Gastroesophageal sphincter (tissue), 4 donors: ENCODE measurements at places on chromosomes 5 and 9.

DNA sequence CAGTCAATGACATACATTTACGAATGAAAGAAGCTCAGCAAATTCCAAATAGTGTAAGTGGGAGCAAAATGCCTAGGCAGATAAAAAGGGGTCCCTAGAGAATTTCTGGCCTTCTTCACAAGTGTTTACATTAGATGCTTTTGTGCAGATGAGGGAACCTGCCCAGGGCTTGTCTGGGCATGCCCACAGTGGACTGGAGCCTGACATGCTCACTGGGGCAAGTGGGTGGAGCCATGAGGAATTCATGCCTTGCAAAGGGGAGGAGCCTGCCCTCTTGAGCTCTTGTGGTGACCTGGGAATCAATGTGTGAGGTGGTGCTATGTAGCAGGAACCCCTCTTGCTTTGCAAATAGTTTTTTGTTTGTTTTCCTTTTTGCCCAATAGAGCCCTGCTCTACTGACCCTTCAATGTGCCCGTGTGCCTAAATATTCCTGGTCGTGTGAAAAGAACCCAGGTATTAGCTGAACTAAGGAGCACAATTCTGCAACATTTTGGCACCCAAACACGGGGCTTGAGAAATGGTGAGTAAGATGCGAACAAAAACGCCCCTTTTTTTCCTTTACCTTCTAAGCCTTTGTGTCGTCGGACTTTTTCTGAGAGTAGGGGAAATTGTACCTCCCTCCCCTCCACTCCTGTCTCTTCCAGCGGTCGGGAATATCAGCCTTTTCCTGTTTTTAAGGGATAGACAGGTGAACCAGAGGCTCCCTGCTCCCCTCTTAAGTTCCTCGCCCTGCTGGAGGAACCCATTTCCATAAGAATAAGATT is 433.8 kb upstream of the CDH9 start:
- ATAC-seq, result no peak

GRCh38 chr9:91489361-91489899 is 65.8 kb upstream of the NFIL3 start:
- no peak for ATAC-seq

GRCh38 chr9:19451240-19452087 is 42.7 kb downstream of the ACER2 start:
- ATAC-seq, result no peak

DNA sequence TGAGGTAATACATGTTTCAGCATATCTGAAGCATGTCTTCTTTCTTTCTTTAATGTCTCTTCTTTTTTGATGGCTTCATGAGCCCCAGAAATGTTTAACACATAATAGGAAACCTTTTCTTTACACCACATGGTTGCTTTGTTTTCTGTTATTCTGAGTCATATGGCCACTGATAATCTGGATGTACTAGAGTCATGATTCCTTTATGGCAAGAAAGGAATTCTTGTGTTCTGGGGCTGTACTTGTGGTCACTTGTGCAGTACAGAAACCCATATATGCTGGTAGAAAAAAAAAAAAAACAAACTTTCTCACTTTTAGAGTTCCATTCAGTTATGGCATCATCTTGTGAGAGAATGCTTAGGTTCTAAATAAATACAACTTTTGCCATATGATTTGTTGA is 1669.3 kb upstream of the CDH9 start:
- ATAC-seq, result no peak

GRCh38 chr9:89442981-89443814 is 54.7 kb downstream of the SEMA4D start:
- ATAC-seq, result no peak

DNA sequence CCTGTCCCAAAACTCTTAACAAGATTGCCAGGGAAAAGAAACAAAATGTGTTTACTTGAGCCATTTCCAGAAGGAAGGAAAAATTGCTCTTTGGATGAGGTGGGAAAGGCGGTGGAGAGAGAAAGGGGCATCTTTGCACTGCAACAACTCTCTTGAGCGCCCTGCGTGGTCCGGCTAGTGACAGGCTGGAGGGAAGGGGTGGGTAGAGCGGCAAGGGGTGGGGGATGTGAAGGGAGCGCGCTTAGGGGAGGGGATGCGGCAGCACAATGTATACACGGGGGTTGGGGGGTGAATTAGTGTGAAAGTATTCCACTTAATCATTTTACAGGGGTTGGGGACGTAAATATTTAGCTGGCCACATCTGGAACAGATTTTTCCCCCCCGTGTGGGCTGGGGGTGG is 1.3 kb downstream of the FGF10 start:
- ATAC-seq, result no peak

DNA sequence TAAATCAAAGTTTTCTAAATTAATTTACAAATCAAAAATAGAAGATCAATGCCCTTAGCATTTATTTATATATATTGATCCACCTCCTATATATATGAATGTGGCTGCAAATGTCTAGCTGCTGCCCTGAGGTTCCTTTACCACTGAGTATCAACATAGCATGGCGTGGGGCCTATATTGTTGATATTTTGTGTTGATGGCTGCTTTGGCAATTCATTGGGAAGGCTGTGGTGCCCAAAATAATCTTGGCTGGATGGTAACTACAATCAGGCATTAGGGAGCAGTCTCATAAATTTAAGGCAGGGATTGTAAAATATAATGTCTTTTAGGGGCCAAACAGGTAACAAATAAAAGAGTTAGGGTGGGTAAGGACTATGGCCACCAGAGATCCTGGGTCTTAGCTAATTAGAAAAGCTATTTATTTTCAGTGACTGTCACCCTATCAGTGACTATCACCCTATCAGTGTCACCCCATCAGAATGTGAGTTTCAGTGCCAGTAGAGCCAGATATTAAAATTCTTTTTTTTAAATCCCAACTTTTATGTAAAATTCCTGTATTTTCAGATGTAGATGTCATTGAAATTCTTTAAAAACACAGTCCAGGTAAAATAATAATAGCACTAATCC is 190.7 kb upstream of the PCSK5 start:
- ATAC-seq, result no peak

- ATAC-seq, result no peak
These were observed 51.7 kb downstream of the MED27 start for GRCh38 chr9:132027752-132028663.

DNA sequence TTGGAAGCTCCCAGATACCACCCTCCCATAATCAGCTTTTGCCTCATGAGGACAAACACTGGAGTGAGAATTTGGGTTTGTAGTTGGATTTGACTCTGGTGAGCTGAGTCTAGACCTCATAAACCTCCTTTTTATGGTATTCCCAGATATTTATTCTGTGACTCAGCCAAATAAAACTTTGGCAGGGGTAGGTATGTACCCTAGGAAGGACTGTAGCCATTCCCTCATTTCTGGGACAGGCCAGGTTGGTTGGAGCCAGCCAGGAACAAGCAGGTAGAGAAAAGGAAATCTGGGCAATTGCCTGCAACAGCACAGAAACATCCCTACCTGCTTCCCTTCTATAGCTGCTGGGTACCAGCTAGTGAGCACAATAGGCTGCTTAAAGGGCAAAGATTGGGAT is 19.4 kb downstream of the ENHO start:
- ATAC-seq, result no peak

DNA sequence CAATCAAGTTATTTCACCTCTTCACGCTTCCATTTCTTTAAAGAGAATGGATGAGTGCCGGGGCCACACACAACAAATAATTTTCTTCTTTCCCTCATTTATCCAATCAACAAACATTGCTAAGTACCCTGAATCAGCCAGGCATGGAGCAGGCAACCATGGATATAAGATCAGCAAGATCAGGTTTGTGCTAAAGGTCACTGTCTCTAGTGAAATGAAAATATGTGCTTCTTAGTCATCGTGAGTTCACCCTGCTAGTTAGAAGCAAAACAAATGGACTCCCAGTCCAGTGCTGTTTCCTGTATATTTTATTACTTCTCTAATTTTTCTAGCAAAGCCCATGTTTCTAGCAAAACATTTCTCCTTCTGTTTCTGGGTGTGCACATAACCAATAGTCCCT is 629.2 kb downstream of the BNC2 start:
- no peak for ATAC-seq

GRCh38 chr9:14441115-14441514 is 127.2 kb upstream of the NFIB start:
- ATAC-seq, result no peak
